Cardiac muscle cell (in vitro differentiated cells and primary cell): ENCODE measurements at places on chromosomes 3 and 15.

GRCh38 chr3:9582332-9582731 lies 28.7 kb upstream of the LHFPL4 start:
- DNase-seq: no peak

GRCh38 chr3:77039606-77040171 lies at the start of gene ROBO2:
Gene ROBO2 (plus strand): TSS chr3:77040099. CDS start chr3:77040786, 687 bp downstream.
- peak; percentile 20 for DNase-seq

DNA sequence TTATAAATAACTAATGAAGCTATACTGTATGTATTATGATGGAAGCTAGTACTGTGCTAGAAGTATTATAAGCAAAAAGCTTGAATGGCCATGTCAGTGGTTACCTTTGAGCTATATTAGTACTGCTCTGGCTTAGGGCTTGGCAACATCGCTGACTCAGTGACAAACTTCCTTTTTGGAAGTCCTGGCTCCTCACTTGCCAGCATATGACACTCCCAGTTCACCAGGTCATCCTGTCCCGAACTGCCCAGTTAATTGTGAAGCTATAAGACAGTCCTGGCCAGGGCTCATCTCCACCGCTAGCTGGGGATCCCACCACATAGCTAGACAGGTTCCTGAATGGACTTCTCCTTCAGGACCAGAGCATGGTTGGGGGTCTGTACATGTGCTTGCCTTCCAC lies 31.9 kb downstream of the RAB8B start:
- DNase-seq: no peak

GRCh38 chr15:38672273-38672672 lies 107.7 kb upstream of the RASGRP1 start:
- DNase-seq: no peak

- no peak for DNase-seq
These were observed 78.3 kb upstream of the LMCD1 start for GRCh38 chr3:8423307-8423706.

DNA sequence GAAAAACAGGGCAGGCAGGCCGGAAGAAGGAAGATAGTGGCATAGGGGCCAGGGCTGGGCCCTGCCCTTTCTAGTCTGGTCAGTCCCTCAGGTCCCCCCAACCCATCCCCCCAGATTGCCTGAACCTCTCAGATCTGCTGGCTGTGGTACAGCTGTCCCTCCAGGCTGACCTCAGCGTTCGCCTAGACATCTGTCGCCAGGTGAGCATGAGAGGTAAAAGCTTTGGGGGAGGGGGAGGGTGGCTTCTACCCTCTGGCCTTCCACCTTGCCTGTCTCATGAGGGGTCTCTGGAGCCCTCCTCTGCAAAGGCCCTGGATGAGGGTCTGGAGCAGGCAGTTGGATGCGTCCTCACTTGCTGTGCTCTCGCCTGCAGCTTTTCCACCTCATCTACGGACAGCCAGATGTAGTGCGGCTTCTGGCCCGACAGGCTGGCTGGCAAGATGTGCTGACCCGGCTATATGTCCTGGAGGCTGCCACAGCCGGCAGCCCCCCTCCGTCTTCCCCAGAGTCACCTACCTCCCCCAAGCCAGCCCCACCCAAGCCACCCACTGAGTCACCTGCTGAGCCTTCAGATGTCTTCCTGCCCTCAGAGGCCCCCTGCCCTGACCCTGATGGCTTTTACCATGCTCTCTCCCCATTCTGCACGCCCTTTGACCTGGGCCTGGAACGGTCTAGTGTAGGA lies 20.2 kb downstream of the NBEAL2 start:
- no peak for DNase-seq

GRCh38 chr15:31344823-31345605 lies 18.4 kb downstream of the KLF13 start:
- no peak for DNase-seq

DNA sequence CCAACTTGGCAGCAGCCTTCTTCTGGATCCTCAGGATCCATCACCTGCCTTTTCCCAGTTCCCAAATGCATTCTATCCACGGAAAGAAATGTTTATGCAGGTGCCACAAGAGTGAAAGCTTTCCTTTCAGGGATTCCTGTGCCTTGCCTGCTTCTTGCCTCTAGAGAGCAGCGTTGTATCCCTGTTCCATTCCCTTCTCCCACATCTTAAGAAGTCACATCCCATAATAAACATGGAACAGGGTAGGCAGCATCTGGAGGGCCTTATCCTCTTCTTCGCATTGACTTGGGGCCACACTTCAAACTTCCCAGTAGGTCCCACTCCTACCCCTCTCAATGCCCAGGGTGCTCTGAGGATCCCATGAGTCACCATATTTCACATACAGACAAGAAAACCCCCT lies 72.7 kb upstream of the DCLK3 start:
- no peak for DNase-seq

DNA sequence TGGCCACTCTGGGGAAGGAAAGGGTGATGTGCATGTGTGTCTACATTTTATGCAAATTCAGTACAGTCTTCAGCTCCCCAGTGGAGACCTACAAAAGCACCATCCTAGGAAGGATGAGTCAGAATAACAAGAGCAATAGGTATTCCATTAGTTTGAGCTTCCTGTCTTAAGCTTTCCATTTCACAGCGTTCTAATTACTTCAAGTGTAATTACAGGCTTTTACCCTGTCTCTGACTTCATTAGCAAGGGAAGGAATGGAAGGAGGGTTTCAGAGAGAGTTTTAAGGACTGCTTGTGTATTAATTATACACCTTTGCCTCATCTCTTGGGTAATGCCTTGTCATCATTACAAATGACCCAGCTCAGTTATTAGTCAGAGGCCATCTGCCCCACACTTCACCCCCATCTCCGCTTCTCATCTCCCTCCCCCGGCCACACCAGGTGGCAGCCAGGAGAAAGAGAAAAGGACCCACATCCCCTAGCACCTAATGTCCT lies 202.8 kb upstream of the MRPL3 start:
- DNase-seq: no peak

- no peak for DNase-seq
These were observed 49.2 kb upstream of the CTSH start for GRCh38 chr15:78993931-78994530.

DNA sequence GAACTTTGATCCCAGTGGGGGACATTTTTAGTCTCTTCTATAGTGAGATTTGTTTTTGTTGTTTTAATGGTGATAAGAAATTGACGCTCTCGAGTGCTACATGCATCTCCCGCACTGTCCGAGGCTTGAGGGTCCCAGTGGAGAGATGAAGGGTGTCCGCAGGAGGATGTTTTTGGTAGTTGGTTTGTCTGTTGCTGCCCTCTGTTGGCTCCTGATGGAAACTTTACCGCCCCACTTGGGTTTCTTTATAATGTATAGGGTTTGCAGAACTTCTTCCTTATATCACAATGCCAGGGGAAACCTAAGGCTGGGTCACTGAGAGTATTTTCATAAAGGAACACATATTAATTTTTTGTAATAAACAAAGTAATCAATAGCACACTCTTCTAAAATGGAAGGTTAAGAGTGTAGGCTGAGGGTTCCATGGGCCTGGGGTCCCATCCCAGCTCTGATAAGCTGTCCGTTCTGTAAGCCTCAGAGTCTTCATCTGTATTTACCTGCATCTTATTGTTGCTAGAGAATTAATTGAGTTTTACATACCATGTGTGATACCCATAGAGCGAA lies 185.3 kb upstream of the FEZF2 start:
- DNase-seq: peak; percentile 41

GRCh38 chr15:46344115-46344724 lies 709.4 kb downstream of the SQOR start:
- no peak for DNase-seq

DNA sequence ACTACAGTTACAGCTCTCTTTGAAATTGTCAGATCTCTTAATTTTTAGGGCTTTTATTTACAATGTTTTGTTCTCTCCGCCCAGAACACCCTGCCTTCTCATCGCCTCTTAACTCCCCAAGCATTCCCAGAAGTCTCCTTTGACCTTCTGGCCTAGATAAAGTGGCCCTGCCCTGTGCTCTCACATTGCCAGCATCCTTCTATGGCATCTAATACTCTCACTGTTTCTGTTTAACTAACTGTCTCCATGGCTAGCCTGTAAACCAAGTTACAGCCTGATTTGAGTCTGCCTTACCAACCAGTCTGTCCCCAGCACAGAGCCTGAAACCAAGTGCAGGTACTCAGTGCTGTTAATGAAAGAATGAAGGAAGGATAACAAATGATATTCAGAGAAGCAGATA lies 19.9 kb downstream of the COL8A1 start:
- no peak for DNase-seq

- no peak for DNase-seq
These were observed 12.1 kb downstream of the TBC1D2B start for GRCh38 chr15:78065284-78065872.

- no peak for DNase-seq
These were observed 48.6 kb upstream of the LDHAL6B start for GRCh38 chr15:59157840-59158700.

DNA sequence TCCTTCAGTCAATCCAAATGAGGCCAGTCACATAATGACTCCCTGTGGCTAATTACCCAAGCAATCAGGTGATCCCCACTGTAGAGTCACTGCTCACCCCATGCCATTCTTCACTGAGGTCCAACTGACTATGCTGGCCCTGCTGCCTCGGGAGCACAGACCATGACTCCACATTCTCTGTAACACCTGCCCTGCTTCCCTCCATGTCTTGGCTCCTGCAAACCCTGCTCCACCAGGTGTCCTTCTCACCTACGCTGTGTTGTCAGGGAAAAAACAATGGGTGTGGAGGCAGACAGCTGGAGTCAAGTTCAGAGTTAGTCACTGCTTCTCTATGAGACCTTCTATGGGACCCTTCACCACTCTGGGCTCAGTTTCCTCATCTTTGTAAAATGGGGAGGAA lies 6.1 kb upstream of the SFMBT1 start:
- DNase-seq: no peak

DNA sequence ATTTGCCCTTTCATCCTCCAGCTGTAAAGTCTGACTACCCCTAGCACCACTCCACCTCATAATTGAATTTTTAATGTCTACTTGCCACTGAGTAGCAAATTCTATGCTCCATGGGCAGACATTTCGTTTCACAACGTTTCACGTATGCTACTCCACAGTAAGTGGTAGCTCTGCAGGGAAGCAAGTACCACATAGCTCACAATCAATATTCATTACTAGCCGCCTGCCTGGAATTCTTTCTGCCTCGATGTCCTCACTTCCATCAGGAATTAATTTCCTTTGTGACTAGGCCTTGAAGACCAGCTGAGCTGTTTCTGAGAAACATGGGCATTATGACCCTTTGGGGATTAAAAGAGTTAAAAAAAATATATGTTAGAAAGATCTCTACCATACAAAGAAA lies 15.3 kb downstream of the NPTN start:
- no peak for DNase-seq

GRCh38 chr3:196654735-196655090 lies 15.2 kb downstream of the NRROS start:
- no peak for DNase-seq

DNA sequence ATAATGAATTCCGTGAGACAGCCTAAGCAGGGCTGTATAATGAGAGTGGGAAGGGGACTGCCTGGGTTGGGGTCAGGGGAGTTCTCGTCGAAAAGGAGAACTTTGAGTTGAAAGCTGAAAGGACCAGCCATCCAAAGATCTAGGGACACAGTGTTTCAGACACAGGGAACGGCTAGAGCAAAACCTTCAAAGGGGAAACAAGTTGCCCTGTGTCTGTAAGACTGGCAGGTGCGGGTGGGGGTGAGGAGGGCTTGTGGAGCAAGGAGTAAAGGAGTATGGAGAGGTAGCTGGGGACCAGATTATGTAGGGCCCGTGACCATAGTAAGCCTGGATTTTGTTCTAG lies 1.3 kb upstream of the SRP14 start:
- no peak for DNase-seq

GRCh38 chr15:68343579-68344225 lies 66.2 kb downstream of the FEM1B start:
- DNase-seq: no peak

DNA sequence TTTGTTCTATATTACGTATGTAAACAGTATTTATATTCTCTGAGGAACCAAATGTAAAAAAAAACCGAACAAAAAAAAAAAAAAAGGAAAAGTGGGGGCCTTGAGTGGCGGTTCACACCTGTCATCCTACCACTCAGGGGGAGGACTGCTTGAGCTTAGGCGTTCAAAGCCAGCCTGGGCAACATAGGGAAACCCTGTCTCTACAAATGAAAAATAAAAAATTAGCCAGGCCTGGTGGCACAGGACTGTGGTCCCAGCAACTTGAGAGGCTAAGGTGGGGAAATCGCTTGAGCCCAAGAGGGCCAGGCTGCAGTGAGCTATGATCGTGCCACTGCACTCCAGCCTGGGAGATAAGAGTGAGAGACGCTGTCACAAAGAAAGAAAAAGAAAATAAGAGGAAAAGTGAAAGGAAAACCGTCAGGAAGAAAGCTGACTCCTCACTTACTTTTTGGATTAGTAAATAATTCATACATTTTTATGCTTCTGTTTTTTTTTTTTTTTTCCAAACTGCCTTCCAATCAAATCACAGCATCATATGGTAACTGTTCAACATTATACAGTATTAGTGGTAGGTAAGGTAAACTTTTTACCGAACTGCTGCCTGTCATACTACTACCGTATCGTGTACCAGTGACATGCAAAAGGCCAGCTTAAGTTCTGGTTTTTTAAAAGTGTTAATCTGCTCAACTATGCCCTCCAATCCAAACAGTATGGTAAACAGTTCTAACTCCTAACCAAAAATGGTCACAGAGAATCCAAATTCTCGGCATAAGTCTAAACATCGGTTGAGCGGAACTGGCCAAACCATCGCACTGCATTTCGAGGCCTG lies 1.2 kb downstream of the PHC3 start:
- DNase-seq: peak; percentile 58

GRCh38 chr3:143267989-143268388 lies 148.4 kb downstream of the CHST2 start:
- DNase-seq: no peak

DNA sequence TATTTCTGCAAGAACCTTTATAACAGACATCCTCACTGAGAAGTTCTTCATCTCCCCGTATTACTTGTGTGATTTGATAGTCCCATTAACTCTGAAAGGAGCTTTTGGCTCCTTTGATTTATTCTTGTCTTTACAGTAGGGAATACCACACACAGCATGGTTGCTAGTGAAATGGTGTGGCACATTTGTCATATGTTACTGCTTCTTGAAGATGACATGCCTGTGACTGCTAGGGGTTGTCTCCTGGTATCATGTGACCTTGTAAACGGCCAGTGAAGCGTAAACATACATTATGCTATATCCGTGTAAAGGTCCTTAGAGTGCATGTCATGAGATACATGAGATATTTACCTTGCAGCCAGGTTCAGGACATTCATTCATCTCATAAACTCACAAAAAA lies 197.9 kb downstream of the RYR3 start:
- DNase-seq: no peak

GRCh38 chr15:70293591-70294470 lies 196.1 kb upstream of the TLE3 start:
- DNase-seq: no peak
